ENCODE measurements at places on chromosomes 4 and X.

GRCh38 chr4:131081069-131081468 is 1985.1 kb downstream of the C4orf33 start:
- DNase-seq = no peak

DNA sequence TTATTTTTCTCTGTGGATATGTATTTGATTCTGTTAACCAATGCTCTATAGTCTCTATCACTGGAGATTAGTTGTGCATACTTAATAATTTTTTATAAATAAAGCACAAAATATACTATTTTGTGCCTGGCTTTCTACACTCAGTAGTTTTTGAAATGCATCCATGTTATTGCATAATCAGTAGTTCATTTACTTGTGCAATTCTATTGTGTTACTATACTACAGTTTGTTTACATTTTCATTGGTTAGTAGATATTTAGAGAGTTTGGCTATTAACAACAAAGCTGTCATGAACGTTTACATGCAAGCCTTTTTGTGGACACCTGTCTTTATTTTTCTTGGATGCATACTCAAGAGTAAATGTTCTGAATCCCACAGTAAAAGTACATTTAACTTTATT is 265.0 kb upstream of the FAT4 start:
- DNase-seq = no peak

GRCh38 chr4:55475394-55476243 is 71.1 kb downstream of the CLOCK start:
- DNase-seq = peak; percentile 32

DNA sequence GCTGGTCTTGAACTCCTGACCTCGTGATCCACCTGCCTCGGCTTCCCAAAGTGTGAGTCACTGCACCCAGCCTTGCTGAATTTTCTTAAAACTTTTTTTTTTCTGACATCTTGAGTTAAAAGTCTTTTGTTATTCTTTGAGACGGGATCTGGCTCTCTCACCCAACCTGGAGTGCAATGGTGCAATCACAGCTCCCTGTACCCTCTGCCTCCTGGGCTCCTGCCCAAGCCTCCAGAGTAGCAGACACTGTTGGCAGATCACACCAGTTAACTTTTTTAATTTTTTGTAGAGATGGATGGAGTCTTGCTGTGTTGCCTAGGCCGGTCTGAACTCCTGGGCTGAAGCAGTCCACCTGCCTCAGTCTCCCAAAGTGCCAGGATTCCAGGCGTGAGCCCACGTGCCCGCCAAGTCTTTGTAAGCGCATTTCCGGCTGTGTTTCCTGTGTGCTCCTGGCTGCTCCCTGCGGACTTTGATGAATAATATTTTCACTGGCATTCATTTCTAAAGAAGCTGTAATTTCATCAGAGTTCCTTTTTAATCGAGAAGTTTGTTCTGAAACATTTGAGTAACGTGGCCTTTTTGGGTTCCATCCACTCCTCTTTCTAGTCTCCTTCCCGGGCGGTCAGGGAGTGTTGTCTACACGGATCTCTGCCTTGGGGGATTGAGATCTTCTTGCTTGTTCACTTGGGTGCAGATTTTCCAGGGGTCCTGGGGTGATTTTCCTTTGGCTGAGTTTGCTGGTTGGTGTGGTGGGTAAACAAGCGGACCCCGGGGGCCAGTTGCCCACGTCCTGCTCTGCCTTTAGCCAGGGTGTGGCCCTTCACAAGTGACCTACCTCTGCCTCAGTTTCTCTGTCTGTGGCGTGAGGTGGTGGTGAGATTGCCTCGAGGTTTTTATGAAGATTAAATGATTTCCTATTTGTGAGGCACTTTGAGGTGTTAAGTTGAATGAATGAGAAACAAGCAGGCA is 44.4 kb downstream of the PCGF3 start:
- peak; percentile 74 for DNase-seq

- DNase-seq = no peak
These were observed 58.4 kb upstream of the NEIL3 start for GRCh38 chr4:177251237-177251636.

GRCh38 chrX:120306630-120307029 is 4.6 kb downstream of the TMEM255A start:
- DNase-seq = no peak

GRCh38 chr4:174521800-174522182 is 497 bp downstream of the HPGD start:
- no peak for DNase-seq

GRCh38 chr4:1099270-1099669 is 14.1 kb downstream of the RNF212 start:
- DNase-seq = no peak

DNA sequence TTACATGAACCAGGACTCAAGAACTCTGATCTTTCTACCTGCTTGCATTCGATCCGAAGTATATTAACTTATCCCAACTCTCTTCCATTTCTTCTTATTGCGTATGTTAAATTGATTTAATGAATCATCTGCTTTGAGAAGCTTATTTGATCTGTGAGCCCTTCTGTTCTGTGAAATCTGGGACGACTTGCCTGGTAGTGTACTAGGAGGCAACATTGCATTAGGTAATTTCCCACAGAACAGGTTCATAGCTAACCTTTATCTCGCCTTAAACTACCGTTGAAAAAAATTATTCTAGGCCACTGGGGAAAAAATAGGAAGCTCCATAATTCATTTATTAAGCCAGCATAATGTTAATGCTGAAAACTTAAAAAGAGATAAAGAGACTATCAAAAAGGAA is 67.2 kb upstream of the MAB21L2 start:
- no peak for DNase-seq

GRCh38 chr4:64001229-64001898 is 407.9 kb downstream of the TECRL start:
- no peak for DNase-seq

- no peak for DNase-seq
These were observed 287.0 kb upstream of the RASGEF1B start for GRCh38 chr4:81758574-81759264.

- DNase-seq = no peak
These were observed 46.7 kb upstream of the NDP start for GRCh38 chrX:44019911-44020310.

DNA sequence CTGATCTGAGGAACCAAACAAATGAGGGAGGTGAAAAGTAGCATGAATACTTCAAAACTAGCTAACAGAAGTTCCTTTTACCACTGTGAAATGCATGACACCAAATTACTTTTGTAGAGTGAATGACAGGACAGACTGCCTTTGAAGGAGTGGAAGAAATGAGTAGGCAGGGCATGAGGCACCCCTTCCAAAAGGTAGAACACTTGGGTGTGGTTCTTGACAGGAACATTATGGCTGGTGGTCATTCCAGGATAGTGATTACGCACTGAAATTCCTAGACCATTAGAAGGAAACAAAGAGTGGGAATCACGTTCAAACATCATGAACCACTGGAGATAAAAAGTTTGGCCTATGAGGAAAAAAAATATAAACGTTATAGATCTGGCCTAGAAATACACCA is 4.9 kb downstream of the HUWE1 start:
- no peak for DNase-seq

DNA sequence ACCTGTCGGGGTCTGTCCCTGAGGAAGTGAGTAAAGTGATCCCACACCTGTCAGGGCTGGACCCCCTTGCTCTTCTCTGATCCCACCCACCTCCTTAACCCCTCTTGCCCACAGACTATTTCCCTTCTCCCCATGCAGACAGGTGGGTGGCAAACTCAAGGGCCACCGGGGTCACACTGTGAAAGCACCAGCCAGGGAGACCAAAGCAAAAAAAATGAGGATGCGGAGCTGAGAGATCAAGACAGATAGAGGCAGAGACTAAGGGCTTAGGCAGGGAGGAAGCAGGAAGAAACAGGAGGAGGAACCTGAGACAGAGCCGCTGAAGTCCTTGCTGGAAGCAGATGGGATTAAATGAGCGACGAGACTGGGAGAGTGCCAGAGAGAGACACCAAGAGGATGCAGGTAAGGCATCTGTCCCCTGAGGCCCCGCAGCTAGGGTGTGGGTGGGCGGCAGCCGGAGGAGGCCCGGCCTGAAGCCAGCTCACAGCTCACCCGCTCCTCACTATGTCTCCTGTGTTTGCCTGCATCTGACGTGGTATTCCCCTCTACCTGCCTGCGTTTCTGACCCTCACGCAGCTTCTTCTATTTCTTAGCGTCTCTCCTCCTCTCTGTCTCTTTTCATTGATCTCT is 7.2 kb downstream of the TIMM17B start:
- DNase-seq = no peak
